ENCODE measurements at places on chromosomes 1 and 21. TPM values are rescaled to one million over a fixed set of nuclear protein-coding genes. Genes with fewer than 3 reads are reported as not detected.

- DNase-seq = no peak
Observed at GRCh38 chr1:7550981-7551380, 220.1 kb upstream of the VAMP3 start.

- peak; percentile 75 for DNase-seq
Observed at GRCh38 chr1:203557390-203557789, 63.4 kb downstream of the OPTC start.

DNA sequence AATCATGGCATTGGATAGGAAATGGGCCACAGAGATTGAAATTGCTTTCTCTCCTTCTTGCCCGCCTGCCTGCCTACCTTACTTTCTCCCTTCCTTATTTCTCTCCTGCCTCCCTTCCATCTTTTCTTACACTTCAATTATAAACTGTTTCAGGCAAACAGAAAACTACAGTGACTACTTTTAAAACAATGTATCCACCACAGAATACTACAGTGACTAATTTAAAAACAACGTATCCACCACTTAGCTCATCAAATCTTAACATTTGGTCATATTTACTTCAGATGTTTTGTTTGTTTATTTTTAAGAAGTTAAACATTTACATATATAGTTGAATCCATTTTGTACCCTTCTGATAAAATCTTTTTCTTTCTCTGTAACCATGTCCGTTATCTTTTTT lies 54.4 kb downstream of the SNRPE start:
- no peak for DNase-seq

DNA sequence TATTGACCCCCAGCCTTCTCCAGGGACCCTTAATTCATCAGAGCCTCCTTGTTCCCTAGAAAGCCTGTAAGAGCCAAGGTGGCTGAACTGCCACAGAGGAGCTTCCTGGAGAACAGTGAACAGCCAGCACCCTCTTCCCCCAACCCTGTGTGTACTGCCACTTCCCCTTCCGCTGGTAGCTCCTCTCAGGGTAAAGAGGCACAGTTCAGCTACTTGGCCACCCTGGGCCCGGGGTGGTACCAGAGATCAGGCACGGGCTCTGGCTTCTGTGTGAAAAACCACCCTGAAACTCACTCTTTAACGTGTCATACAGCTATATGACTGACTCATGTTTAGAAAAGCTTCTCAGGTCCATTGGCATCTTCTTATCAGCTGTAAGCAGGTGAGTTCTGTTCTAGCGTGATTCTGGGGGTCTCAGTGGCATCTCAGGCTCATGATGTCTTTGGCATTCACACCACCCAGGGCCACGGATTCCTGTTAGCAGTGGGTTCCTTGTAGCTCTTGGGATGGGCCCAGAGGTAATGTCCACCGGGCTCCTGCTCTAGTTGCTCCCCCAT lies 22.4 kb downstream of the ARMH1 start:
- no peak for DNase-seq

Gene MPL
- not detected for total RNA-seq

Gene KCND3
- total RNA-seq = 6.8 TPM

Gene RGS8
- total RNA-seq = not detected

Gene S100A14
- total RNA-seq = 555 TPM
